Stomach (tissue), 19 donors: ENCODE measurements at places on chromosomes 1 and 21. TPM values are rescaled to one million over a fixed set of nuclear protein-coding genes. Genes with fewer than 3 reads are reported as not detected.

GRCh38 chr1:240666568-240667198 is 54.7 kb upstream of the GREM2 start:
- H3K4me3 ChIP-seq, result no peak overlapping the region
- H3K36me3 ChIP-seq, result no peaks in the 10 kb centered on the region
- H3K27ac ChIP-seq, result no peak overlapping the region
- no peak for DNase-seq
- H3K4me1 ChIP-seq, result no peaks in the 10 kb centered on the region

- peaks cover 51% of the 10 kb centered on the region for H3K4me1 ChIP-seq
- peak; percentile 63 for DNase-seq
- no peaks in the 10 kb centered on the region for H3K36me3 ChIP-seq
- H3K27me3 ChIP-seq, result no peaks in the 10 kb centered on the region
- no peak overlapping the region for H3K4me3 ChIP-seq
Measured at GRCh38 chr1:15328351-15329103, 81.2 kb upstream of the EFHD2 start.

DNA sequence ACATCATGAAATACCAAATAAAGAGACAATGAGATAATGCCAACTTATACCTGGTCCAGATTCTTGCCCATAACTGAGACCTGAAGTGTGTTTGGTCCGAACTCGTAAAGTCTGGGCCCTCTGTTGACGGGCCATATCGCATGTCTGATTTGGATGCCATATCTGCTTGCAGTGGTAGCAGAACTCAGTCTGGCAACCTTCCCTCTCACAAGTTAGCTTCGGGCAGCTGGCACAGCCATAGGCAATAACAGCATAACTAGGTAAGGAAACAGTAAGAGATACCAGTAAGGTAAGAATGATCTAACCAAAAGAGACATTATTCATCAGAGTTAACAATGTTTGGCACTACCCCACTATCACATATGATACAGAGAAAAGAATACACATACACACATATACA is 15.1 kb downstream of the RNF19B start:
- DNase-seq, result no peak
- H3K27me3 ChIP-seq, result no peaks in the 10 kb centered on the region
- H3K27ac ChIP-seq, result peak overlapping the region; percentile 77
- no peak overlapping the region for H3K4me3 ChIP-seq
- peaks cover 15% of the 10 kb centered on the region for H3K36me3 ChIP-seq

DNA sequence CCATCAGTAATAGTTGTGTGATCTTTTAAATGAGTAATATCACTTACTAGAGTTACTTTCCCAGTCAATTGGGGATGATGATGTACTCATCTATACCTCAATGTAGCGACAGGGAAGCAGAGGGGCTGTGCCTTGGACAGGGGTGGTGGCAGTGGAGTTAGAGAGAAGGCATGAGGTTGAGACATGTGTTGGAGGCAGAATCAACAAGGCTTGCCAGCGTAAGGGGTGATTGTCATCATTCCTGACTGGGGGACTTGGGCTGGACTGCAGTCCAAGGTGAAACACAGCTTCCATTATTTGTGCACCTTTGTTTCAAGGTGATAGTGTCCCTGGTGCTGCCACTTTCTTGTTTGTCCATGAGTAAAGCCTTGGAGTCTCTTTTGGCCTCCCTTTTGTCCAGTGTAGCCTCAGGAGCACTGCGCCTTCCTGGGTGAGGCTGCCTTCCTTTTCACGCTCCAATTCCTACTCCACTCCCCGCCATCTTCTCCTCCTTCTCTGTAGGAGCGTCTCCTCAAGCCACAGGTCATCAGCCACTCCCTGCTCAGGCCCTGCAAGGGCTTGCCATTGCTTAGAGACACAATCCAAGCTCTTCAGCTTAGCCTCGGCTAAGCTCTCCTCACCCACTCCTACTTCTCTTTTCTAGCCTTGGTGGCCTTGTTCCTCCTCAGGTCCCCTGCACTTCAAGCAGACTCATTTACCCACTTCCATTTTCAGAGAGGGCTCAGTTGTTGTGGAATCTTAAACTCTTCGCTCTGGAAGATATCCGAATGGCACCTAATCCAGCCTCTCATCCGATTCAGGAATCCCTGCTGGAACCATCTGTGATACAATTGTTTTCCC is 77.6 kb upstream of the CD34 start:
- DNase-seq, result no peak
- H3K36me3 ChIP-seq, result no peaks in the 10 kb centered on the region
- no peaks in the 10 kb centered on the region for H3K4me1 ChIP-seq
- no peaks in the 10 kb centered on the region for H3K27me3 ChIP-seq
- H3K4me3 ChIP-seq, result no peak overlapping the region

Gene DFFA
- 10.7 TPM for total RNA-seq

Gene CA6
- total RNA-seq, result not detected

DNA sequence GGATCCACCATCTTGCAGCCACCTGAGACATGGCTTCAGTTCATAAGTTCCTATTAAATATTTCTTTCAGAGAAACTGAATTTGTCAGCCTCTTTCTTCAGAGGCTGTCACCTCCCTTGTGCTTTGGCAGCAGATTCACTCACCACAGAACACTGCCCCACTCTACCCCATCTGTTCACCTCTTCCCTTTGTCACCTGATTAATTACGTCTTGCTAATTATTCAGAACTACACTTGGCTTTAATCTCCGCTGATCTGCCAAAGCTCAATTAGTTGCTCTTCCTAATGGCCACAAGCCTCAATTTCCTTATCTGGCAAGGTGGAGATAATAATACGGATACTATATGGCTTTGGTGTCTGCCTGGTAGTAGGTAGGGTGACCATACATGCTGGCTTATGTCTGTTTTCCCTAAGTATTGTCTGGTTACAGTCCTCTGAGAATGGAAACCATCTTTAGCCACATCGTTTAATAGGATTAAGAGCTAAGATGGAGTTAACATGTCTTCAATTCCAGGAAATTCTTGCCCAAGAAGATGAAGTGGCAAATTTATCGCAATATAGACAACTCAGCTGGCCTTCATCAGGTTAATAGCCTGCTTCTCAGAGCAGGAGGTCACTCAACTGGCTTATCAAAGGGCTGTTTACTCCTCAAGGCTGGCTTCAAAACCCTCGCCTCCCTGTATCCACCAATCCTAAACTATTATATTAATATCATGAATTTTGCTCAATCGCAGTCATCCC is 58.2 kb upstream of the ADAR start:
- no peaks in the 10 kb centered on the region for H3K27me3 ChIP-seq
- H3K4me3 ChIP-seq, result no peak overlapping the region
- no peaks in the 10 kb centered on the region for H3K36me3 ChIP-seq
- H3K4me1 ChIP-seq, result no peaks in the 10 kb centered on the region

- no peaks in the 10 kb centered on the region for H3K27me3 ChIP-seq
- no peaks in the 10 kb centered on the region for H3K4me1 ChIP-seq
- no peak for DNase-seq
- H3K27ac ChIP-seq, result no peak overlapping the region
- no peak overlapping the region for H3K4me3 ChIP-seq
- H3K36me3 ChIP-seq, result no peaks in the 10 kb centered on the region
Measured at GRCh38 chr1:242205622-242206489, 207.0 kb upstream of the MAP1LC3C start.

GRCh38 chr1:115170377-115170776 is 81.1 kb upstream of the TSPAN2 start:
- no peak for DNase-seq
- H3K4me3 ChIP-seq, result no peak overlapping the region
- H3K4me1 ChIP-seq, result no peaks in the 10 kb centered on the region
- H3K27ac ChIP-seq, result no peak overlapping the region

- H3K4me3 ChIP-seq, result peak overlapping the region; percentile 83
- H3K36me3 ChIP-seq, result peaks cover 28% of the 10 kb centered on the region
- peaks cover 66% of the 10 kb centered on the region for H3K4me1 ChIP-seq
- H3K27ac ChIP-seq, result peak overlapping the region; percentile 94
Measured at GRCh38 chr1:155934936-155935590, 850 bp upstream of the KHDC4 start.
